ENCODE measurements at places on chromosomes 7 and 10. TPM values are rescaled to one million over a fixed set of nuclear protein-coding genes. Genes with fewer than 3 reads are reported as not detected.

- ATAC-seq: no peak
Observed at GRCh38 chr7:20030417-20030816, 186.8 kb downstream of the MACC1 start.

DNA sequence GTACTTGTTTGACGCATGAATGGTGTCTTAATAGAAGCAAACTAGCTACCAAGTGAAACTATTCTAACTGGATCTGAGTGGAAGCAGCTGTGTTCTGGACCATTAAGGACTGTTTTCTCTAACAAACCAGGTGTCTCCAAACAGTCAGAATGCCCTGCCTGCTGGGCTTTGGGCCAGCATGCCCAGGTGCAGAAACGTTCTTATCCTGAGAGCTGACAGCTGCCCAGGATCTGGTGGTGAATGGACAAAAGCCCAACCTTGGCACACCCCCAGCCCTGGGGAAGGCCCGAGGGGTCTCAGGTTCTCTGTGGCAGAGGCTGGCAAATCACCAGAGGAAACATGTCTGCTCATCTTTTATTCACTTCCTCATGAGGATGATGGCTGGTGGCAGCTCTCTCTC lies 48.2 kb upstream of the LAMB4 start:
- no peak for ATAC-seq

DNA sequence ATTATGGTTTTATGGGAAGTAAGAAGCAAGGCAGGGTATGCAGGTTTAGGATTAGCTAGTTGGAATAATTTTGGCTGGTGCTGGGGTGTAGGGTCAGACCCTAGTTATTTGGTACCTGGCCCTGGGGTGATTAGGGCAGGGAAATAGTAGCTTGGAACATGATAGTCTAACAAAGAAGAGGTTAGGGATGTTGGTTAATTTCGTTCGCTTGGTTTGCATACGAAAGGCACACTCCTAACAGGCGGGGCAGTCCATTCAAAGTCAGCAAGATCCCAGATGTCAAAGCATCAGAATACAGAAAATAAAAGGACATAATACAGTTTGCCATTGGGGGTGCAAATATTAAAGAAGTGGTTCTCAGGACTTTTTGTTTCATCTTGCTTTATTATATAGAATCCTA lies 55.7 kb upstream of the ITPRID1 start:
- no peak for ATAC-seq

The OGA gene
- 54.4 TPM for total RNA-seq

DNA sequence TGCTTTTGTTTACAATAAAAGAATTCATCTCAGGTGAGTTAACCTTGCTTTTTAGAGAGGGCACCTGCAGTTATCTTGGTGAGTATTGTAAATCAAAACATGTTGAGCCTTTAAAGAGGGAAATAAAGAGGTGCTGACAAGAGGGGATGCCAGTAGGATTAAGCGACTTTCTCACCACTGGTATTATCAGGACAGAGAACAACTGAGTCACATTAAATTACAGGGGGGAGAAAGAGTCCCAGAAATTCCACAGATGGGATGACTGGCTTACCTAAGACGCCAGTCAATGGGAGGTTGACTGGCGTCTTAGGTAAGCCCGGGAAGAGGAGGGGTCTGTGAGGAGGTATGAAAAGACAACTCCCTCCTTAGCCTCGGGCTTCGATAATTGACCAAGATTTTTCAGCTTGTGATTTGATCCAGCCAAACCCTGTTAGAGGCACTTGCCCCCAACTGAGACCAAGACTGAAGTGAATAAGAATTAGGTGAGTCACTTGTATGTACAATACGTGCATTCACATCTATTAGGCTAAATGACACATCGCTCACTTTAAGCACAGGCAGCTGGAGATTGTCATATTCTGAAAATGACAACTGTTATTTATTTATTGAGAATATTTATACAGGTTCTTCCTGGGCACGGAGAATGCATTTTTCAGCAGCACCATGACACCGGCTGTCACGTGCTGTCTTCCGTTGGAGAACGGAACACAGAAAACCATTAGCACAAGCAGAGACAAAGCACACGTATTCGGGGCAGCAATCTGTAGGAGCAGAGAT lies 117.6 kb downstream of the SEM1 start:
- no peak for ATAC-seq

- peak; percentile 72 for ATAC-seq
Observed at GRCh38 chr10:97069576-97070362, 116.0 kb downstream of the SLIT1 start.

The ENTPD1 gene
- total RNA-seq: 9.2 TPM

The ADAM22 gene
- 0.24 TPM for total RNA-seq

DNA sequence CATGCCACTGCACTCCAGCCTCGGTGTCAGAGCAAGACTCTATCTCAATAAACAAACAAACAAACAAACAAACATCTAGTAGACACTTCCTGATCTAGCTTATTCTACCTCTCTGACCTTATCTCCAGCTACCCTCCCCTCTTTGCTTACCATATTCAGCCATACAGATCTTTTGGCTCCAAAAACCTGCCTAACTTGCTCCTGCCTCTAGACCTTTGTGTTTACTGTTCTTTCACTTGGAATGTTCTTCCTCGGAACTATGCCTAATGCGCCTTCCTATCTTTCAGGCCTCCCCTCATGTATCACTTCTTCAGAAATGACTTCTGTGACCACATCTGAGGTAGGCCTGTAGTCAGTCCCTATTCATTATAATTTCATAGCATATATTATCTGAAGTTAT lies 20.3 kb upstream of the WNT8B start:
- no peak for ATAC-seq

DNA sequence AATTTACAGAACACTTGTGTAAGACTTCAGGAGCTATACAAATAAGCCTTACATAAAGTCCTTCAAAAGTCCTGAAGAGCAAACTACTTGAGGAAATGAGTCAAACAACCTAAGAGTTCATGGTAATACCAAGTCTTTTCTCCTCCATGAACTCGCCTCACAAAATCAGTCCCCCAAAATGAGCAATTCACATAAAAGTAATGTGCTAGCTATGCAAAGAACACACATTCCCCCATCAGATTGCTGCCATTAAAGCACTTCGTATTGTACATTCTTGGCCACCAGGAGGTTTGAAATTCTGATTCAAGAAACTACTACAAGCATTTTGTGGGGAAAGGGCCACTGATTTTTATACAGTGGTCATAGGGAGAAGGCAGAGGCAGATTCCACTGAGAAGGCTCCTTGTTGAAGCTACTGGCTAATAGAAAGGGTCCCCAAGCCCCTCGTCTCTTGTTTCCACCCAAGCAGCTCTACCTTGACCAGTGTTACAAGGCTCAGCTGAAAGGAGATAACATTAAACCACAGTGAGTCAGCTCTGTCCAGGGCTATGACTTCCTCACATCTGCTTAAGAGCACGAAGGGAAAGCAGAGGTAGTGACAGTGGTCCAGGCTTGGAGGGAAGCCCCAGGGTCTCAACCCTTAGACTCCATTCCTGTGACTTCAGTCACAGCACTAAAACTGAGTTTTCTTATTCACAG lies 115.2 kb upstream of the CDK1 start:
- no peak for ATAC-seq

GRCh38 chr7:84876061-84876821 lies 310.6 kb downstream of the SEMA3D start:
- ATAC-seq: no peak

DNA sequence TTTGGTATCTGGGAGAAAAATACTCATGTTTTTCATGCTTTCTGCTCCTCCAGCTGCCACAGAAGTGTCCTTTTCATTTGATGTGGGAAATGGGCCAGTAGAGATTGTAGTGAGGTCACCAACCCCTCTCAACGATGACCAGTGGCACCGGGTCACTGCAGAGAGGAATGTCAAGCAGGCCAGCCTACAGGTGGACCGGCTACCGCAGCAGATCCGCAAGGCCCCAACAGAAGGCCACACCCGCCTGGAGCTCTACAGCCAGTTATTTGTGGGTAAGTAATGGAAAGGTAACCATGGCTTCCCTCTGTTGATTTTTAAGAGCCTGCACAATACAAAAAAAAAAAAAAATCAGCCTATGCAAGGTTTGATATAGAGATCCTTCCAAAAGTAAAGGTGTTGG lies 443.1 kb upstream of the C7orf33 start:
- ATAC-seq: no peak

DNA sequence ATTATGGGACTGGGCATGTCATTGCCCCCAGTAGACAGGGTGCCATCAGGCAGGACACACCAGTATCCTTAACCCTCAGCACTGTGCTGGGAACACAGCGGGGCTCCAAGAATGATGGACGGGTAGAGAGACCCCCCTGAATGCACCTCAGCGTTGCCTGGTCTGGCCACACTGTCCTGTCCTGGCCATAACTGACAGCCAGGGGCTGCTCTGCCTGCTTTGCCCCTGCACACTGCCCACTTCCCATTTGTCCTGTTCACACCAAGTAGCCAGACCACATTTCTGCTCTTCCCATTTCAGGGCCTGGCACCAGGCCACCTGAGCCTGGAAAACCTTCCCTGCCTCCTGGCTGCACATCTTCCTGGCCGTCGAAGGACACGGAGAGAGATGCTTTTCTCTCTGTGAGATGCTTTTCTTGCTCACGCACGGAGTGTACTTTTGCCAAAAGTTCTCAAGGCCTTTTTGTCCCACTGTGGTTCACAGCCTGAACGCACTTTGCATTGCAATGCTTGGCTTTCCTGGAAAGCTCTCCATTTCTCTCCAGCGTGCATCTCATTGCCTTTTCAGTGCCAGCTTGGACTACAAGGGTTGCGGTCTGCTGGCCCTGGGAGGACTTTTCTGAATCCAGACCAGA lies 131.0 kb upstream of the EEPD1 start:
- peak; percentile 23 for ATAC-seq

GRCh38 chr7:5116359-5116758 lies 70.7 kb downstream of the RBAK start:
- no peak for ATAC-seq

GRCh38 chr10:103204353-103205255 lies 11.5 kb upstream of the NT5C2 start:
- ATAC-seq: no peak

DNA sequence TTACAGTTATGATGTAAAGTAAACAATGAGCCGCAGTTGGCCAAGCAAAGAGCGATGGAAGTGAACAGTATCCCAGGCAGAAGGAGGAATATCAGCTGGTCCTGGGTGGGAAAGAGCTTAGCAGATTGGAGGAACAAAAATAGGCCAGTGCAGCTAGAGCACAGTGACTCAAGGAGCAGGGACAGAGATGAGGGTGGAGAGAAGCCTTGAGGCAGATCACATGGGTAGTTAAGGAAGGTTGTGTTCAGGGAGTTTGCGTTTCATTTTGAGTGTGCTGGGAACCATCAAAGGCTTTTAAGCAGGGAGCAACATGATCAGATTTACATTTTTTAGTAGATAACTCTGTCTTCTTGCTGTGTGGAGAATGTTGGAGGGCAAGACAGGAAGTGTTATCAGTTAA lies 113.6 kb downstream of the OAT start:
- ATAC-seq: no peak

- ATAC-seq: no peak
Observed at GRCh38 chr10:119166118-119166500, 595 bp upstream of the SFXN4 start.

DNA sequence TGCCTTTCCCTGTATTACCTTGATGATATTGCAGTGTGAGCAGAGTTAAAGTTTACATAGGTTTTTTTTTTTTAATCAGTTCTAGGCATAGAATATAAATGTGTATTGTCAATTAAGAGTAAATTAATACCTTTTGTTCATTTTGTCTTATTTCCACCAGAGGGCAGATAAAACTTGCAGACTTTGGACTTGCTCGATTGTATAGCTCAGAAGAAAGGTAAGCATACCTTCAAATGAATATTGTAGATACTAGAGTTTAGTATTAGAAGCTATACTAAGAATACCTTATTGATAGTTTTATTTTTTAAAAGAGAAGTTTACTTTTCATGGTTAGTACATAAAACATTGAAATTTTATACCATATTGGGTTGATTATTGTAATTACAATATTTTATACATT lies 86.8 kb downstream of the MPLKIP start:
- ATAC-seq: no peak

The CYP3A7 gene
- not detected for total RNA-seq

The DNAJC12 gene
- total RNA-seq: 0.16 TPM

The EPHB6 gene
- total RNA-seq: 18.1 TPM

The CARD11 gene
- 0.80 TPM for total RNA-seq

- no peak for ATAC-seq
Observed at GRCh38 chr7:55127622-55128081, 108.8 kb downstream of the EGFR start.

The RBM20 gene
- total RNA-seq: 3.1 TPM

DNA sequence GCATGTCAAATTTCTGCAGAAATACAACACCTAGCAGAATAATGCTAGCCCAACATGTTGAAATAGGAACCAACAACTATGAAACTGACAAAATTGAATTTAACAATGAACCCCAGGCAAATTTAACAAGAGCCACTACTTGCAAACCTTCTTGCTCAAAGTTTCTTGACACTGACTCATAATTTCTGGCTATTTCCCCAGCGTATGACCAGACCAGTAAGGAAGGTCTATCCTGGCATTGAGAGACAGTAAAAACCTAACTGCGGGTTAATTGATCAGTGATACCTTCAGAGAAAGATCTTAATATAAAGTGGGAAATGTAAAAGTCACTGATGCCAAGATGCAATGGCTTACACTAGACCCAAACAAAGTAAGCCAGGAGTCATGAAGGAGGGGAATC lies 510.1 kb downstream of the ARL4A start:
- ATAC-seq: no peak

The ZCWPW1 gene
- 1.4 TPM for total RNA-seq

DNA sequence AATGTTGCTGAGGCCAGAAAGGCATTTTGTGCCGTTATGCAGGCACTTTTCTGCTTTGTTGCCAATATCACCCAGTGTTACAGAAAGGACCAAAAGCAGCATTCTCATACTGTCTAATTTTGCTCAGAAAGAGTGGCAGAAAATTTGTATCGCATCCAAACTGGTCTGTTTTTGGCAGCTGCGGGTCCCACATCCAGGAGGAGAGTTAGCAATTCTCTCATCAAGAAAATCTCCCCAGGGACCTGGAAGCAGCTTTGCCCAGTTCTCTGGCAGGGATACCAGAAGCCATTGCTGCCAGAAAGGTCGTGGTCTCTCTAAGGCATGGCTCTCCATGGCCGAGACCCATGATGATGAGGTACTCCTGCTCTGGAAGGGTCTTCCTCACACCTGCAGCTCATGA lies 489.2 kb upstream of the ZMIZ1 start:
- no peak for ATAC-seq

The POLR2J2 gene
- 3.3 TPM for total RNA-seq

- no peak for ATAC-seq
Observed at GRCh38 chr7:155017834-155018233, 14.9 kb upstream of the PAXIP1 start.

The NODAL gene
- 0.48 TPM for total RNA-seq

GRCh38 chr7:38756521-38756920 lies 125.3 kb upstream of the AMPH start:
- ATAC-seq: no peak

- ATAC-seq: peak; percentile 24
Observed at GRCh38 chr10:22334414-22335172, 10.7 kb upstream of the SPAG6 start.

- ATAC-seq: no peak
Observed at GRCh38 chr7:90552521-90552920, 43.6 kb upstream of the CDK14 start.

DNA sequence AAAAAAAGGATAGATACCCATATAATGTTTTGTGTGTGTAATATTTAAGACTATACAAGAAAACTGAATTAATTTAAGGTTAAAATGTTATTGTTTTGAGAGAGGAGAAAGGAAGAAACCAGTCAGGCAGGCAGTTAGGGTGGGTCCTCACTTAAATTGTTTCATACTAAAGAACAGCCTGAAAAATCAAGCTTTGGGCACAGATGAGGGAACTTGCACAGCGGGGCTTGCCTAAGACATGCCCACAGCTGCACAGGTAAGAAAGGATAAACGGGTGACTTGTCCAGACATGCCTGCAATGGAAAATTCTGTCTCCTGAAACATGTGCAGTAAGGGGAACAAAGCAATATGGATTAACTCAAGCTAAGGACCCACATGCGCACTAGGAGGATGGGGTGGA lies 158.4 kb downstream of the BBS9 start:
- peak; percentile 63 for ATAC-seq

Measured in esophagus mucosa (tissue), 1 donor.